ENCODE measurements at places on chromosomes 5 and 9.

DNA sequence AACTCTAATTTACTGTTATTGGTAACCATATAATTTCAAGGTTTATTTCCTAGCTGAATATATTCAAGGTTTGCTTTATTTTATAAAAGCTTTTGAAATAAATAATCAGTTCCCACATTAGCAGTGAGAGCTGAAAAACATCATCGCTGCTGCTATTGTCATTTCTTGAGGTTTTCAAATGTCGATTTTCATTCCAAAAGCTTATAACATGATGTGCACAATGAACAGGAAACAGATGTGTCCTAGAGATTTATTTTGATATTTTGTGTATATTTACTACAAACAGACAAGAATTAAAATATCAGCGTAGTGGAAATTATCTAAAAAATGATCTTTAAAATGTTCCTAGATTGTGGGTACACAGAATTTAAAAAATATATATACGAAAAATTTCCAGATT is 10.5 kb upstream of the ITGA1 start:
- no peak for DNase-seq

GRCh38 chr9:88399966-88400365 is 11.7 kb downstream of the SPIN1 start:
- DNase-seq = peak; percentile 61

DNA sequence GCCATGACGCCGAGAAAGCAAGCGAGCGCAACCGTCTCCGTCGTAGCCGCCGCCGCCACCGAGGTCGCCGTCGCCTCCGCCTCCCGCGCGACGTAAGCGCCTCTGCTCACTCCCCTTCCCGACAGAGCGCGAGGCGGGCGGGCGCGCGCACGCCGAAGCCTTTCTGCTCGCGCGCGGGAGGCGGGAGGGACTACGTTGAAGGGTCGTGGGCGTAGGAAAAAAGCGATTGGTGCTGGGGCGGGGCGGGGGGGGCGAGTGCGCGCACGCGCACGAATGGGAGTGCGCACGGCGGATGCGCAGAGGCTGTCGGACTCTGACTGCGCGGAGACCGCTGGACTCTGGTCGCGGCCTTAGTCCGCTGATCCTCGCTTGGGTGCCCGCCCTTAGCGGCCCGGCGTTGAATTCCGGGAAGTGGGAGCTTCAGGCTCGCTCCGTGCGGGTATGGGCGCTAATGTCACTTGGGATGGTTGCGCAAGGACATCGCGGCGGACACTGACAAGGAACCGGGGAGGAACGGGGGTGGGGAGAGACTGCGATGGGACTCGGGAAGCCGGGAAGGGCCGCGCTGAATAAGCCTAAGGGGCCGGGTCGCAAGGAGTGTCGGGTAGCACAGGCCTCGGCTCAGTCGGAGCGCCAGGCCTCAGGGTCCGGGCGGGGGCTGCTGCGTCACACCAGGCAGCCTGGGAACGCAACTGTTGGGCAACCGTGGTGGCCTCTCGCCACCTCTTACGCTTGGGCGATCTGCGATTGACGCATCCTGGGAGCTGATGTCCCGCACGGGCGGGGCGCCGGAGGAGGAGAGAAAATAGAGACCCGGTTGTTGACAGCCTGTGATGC is at the start of gene CHD1:
TSS of gene CHD1 (minus strand) at position 135 of the 837 bp plus-strand sequence. CDS start 2,621 bp downstream, outside the sequence.
- peak; percentile 86 for DNase-seq

DNA sequence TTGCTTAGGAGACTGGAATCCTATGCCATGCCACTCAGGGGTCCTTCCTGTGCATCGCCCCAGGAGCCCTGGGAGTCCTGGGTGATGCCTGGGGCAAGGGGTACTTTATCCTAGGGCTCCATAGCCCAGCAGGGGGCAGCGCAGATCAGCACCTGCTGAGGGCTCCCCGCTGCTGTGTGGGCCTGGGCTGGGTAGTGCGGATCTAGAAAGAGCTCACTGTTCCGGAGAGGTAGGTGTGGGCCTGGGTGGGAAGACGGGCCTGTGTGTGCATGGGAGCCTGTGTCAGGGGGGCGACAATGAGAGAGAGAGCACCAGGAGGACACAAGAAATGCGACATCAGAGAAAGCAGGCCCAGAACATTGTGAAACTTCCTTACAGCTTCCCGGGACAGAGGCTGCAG is 11.4 kb upstream of the DAB2IP start:
- no peak for DNase-seq

DNA sequence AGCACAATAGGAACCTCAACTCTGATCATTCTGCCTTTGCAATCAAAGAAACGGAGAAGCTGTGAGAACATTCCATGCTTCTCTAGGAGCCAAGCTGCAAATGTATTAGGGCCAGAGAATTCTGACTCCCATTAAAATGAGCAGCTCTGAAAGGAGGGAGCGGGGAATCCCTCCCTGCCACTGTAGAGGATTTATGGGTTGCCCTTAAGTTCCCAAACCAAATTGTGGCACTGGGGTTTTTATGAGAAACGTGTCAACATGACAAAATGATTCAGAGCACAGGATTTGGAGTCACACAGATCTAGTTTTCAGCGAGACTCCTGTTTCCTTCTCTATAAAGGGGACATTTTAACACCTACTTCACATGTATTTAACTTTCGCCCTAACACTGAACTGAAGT is 1.8 kb downstream of the IL6ST start:
- no peak for DNase-seq

DNA sequence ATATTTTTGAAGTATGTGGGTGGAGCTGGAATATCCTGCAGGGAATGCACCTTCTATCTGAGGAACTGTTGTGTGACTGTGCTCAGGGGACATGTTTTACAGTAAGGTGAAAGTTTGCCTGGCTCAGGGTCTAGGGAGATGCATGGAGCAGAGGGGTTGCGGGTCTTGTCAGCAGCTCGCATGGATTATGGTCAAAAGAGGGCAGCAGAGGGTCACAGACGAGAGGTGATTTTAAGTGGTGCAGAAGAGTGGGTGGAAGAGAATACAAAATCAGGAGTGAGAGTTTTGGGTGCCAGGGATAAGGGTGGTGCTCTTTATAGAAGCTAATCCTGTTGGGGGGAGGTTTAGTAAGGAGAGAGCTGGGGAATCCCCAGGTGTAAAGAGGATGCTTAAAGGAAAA is 53.5 kb upstream of the GRIN3A start:
- no peak for DNase-seq

- no peak for DNase-seq
These were observed 95.9 kb upstream of the COL5A1 start for GRCh38 chr9:134545543-134546245.

DNA sequence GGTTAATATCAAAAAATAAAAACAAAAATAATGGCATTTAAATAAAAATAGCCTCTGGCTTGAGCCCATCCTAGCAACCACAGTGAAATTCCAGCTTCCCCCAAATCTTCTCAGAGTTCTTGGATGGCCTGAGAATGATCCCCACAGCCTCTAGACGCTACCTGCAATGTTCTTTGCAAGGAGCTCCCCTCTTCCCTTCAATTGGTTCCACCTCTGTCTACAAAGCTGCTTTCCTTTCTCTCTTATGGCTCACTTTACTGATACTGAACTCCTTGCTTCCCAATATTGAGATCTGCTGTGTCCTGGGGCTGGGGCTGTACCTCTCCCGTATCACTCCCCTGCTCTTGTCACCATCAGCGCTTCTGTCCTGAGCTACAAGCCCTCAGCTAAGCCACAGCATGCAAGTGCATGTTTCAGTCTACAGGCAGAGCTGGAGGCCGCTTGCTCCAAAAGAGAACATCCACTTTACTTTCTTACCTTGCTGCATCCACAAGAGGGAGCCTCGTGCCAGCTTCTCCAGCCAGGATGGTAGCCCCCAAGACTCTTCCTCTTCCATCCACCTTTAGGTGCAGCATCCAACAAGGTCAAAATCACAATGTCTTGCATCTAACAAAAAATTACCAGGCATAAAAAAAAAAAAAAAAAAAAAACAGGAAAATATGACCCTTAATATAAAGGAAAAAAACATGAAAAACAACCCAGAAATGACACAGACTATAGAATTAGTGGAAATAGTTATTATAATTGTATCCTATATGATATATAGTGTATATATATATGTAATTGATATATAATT is 57.4 kb upstream of the PRSS3 start:
- DNase-seq = peak; percentile 29

DNA sequence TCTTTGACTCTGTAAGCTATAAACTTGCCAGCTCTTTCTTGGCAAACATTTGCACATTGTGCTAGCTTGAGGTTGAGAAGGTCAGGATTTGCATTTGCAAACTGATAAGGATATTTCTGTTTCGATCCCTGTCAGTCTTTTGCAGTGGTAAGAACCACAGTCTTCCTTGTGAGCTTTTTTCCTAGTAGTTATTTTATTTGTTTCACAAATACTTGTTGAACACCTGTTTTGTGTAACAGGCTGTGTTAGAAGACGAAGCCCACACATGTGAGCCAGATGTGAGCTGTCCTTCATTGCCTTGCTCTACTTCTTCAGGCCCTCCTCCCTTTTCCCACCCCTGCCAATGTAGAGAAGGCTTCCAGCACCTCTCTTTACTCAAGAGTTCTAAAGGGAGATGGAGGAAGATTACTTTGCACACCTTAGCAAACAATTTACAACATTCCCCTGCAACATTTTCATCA is 327.0 kb upstream of the KLF4 start:
- DNase-seq = no peak

GRCh38 chr5:34586117-34586885 is 69.8 kb upstream of the RAI14 start:
- DNase-seq = peak; percentile 72

- peak; percentile 49 for DNase-seq
These were observed 80.0 kb upstream of the TUT7 start for GRCh38 chr9:86434039-86434726.

- peak; percentile 4 for DNase-seq
These were observed 211.3 kb upstream of the PRR16 start for GRCh38 chr5:120252839-120253238.

- DNase-seq = peak; percentile 62
These were observed 51.9 kb downstream of the SLC25A46 start for GRCh38 chr5:110790673-110791072.

GRCh38 chr5:157549283-157549629 is 26.3 kb downstream of the ADAM19 start:
- DNase-seq = no peak

- no peak for DNase-seq
These were observed 90.4 kb downstream of the PGM5 start for GRCh38 chr9:68446836-68447235.

DNA sequence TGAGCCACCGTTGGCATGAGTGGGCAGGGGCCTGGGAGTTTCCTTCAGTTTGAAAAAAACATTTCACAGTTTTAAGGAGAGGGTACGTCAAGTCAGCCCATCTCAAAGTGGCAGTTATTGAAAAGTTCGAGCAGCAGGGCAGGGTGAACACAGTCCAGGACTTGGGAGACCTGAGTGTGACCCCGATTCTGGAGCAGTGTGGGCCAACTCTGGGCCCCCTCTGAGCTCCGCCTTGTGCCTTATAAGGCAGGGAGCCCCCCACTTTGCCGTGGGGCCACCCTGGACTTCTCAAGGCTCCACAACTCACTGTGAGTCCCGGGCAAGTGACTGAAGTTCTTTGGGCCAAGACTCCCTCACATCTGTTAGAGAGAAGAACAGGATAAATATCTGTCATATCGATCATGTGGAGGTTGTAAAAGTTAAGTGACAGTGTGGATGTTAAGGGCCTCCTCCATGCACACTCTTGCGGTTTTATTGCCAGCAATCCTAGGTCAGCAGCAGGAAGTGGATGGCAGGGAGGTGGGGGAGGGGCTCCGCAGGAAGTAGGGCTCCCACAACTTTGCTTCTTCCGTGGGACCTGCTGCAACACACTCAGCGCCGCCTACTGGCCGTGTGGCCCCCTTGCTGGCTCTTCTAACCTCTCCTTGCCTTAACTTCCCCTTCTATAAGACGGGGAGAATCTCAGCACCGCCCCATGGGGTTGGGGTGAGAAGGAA is 38.4 kb downstream of the HRH2 start:
- no peak for DNase-seq

DNA sequence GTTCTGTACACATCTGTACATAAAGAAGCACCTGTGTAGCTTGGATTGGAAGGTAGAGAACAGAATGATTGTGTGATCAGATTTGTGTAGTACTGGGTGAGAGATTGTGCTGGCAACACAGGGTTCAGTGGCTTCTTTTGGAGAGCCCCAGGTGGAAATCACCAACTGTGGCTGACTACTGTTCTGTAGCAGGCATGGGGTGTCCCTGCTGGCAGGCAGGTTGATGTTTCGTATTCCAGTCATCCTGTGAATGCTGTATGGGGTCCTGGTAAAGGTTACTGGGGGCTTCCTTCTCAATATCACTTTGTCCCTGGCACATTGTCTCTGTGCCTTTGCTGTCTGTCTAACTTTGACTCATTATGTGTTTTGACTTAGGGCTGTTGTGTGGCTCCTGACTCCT is 5.3 kb downstream of the ASPN start:
- DNase-seq = no peak

DNA sequence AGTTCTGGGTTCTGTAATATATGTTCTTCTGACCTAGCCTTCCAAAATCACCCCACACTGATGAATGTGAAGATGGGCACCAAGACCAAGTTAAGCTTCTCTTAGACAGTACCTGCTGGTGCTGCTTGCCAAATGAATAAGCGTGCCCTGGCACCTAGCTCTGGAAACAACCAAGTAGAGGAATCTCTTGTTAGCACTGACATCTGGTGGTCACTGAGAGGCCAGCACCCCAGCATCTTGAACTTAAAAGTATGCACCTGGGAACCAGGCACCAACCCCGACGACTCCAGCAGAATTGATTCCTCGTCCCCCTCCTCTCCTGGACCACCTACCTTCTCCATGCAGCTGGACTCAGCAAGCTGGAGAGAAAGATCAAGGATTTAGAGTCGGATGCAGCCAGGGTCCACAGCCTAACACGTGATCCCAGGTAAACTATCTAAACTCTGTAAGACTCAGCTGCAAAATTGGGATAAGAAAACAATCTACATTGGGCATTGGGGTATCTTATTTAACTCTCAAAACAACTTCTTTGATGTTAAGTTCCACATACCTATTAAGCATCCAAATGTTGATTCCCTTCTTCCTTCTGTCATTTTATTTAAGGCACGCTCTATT is 89.8 kb downstream of the SLC1A3 start:
- DNase-seq = peak; percentile 21

GRCh38 chr5:121189342-121190305 is 662.1 kb upstream of the FTMT start:
- peak; percentile 20 for DNase-seq

DNA sequence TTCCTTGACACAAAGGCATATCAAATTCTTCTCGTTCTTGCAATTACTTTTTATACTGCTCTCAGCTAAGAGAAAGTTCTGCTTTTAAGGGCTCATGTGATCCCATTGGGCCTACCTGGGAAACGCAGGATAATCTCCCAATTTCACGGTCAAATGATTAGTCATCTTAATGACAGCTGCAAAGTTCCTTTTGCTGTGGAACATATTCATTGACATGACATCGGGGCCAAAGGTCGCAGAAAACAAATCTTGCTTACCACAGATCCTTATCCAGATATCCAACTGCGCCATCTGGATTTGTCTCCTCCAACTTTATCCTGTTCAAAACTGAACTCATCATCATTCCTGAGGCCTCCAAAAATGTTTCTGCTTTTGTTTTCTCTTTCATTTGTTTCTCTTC is 1085.6 kb upstream of the WWC1 start:
- DNase-seq = no peak

GRCh38 chr5:71699233-71699632 is 19.8 kb upstream of the CARTPT start:
- no peak for DNase-seq

GRCh38 chr5:72494623-72495124 is 12.5 kb downstream of the ZNF366 start:
- no peak for DNase-seq

All from AG04450 (cell line).